ENCODE measurements at places on chromosomes 12 and 14.

GRCh38 chr12:5258498-5258897 lies 173.4 kb upstream of the NTF3 start:
- no peak for DNase-seq

DNA sequence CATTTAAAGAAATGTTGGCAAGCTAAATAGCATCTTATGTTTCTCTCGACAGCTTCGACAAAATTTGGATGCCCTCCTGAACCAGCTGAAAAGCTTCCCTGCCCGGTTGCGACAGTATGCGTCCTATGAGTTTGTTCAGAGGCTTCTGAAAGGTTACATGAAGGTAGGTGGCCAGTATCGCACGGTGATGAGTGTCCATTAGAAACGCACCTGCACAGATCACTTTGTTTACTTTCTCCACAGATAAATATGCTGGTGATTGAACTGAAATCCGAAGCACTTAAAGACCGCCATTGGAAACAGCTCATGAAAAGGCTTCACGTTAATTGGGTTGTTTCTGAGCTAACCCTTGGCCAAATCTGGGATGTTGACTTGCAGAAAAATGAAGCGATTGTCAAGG lies 36.5 kb downstream of the DYNC1H1 start:
- DNase-seq = no peak

DNA sequence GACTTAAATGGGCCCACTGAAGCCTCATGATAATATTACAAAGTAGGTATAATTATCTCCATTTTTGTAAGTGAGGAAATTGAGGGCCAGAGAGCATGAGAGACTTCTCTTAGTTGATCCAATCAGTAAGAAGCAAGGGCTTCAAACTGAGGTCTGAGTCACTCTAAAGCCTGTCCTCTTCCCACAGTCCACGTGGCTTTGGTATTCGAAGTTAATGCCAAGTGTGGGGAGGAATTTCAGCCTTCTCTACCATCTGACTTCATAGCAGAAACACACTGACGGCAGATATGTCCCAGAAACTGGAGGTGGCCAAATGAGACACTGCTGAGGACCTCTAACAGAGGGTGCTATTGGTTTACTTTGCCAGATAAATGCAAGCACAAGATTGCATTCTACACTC lies 114.4 kb upstream of the OVCH1 start:
- no peak for DNase-seq

DNA sequence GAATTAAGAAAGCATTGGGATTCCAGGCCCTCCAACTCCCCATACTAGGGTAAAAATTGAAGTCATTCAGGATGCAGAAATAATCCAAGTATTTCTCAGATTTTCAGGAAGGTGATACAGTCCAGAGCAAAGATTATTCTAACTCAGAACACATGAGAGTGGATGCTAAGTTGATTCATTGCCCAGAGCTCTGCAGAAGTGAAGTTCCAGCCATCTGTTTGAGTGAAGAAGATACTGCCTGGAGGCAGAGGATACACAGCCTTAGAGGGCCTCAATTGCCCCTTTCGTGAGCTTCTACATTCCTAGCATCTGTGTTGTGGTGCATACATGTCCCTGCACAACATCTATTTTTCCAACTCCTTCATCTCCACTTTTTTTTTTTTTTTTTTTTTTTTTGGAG lies 36.9 kb upstream of the SMUG1 start:
- no peak for DNase-seq

GRCh38 chr12:24398605-24399004 lies 449.1 kb upstream of the SOX5 start:
- no peak for DNase-seq
